ENCODE measurements at places on chromosomes 12 and 14.
A peak's percentile ranks its signal among the peaks of the same experiment; 100 is the strongest.

GRCh38 chr12:49529414-49529813, 9.4 kb upstream of the KCNH3 start:
- no peak for DNase-seq

- DNase-seq, result no peak
Observed at GRCh38 chr14:91029456-91030217, 30.8 kb downstream of the RPS6KA5 start.

DNA sequence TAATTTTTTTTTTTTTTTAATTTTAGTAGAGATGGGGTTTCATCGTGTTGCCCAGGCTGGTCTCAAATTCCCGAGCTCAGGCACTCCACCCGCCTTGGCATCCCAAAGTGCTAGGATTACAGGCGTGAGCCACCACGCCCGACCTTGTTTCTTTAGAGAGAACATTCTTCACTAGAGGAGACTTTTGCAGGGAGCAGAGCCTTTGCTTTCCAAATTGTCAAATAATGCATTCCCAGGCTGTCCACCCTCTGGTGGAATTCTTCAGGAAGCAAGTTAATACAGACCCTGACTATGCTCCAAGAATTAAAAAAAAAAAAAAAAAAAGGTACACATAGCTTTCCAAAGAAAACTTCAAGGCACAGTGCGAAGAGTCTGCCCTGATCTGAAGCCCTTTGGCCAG, 6.8 kb downstream of the ALDH1L2 start:
- no peak for DNase-seq

DNA sequence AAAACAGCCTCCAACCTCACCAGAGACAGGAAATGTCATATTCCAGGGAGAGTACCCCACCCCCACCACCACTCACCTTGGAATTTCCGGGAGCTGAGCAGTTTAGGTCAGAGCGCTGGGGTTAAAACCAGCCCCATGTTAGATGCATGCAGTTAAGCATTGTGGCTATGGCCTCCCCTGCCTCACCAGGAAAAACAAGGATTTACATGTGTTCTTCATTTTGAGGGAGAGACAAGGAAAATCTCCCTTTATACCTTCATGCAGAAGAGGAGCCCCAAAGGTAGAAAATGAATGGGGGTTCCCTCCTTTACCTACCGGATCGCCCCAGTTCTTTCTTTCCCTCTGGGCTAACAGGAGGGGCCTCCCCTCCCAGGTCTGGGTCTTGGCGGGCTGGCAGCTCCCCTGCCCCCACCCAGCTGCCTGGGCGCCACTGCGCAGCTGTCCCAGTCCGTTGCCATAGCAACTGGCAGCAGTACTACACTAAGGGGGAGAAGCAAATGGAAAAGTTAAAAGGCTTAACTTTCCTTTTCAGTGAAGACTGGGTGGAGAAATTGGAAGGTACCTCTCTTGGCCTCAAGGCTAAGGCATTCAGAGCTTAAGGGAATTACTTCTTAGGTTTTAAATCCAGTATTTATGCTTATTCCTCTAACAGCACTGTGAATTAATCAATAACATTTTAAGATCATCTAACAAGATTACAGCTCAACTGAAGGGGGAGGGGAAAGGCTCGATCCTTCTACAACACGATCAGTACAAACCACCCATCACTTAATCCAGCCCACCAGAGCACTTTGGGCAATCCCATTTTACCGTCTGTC, 20.5 kb downstream of the CBX5 start:
- DNase-seq, result no peak

DNA sequence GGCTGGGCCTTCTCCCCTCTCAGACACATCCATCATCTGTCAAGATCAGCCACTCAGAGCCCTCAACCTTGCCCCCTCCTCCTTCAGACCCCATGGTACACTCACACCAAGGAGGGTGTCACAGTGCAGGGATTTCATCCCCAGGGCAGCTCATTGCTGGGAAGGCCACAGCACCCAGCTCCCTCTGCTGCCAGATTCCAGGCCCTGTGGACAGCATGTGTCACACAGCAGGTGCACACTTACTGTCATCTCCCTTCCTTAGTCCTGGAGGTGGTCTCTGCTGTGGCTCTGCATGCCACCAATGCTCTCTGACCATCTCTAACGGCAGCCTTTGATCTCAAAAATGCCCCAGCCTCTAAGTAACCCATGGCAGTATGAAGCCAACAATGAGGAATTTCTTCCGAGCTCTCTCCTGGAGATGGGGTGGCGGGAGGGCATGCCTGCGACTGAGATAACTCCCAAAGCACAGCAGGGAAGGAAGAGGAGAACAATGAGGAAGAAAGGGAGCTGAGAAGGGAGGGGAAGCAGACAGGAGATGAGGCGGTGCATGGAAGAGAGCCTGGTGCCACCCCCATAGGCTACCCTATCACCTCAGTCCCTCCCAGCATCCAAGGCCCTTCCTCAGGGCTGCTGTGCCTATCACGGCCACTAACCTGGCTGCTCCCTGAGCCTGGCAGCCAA, 101.0 kb downstream of the SINHCAF start:
- peak; percentile 89 for DNase-seq

GRCh38 chr14:95174184-95174792, 17.0 kb upstream of the DICER1 start:
- DNase-seq, result no peak

DNA sequence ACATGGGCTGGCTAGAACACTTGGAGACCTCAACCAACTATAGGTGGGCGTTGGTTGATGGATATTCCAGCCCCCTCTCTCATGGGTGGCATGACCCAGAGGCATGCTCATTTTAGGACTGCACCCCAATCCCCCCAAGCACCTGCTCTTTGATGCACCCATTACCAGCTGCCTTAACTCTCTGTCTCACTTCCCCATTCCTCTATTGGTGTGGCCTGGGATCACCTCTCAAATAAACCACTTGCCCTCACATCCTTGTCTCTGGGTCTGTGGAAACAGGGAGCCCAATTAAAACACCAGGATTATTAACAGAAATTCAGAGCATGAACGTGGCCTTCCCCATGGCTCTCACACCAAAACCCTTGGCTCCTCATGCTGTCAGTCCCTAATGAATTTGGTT, 202.3 kb upstream of the NOS1 start:
- DNase-seq, result no peak

DNA sequence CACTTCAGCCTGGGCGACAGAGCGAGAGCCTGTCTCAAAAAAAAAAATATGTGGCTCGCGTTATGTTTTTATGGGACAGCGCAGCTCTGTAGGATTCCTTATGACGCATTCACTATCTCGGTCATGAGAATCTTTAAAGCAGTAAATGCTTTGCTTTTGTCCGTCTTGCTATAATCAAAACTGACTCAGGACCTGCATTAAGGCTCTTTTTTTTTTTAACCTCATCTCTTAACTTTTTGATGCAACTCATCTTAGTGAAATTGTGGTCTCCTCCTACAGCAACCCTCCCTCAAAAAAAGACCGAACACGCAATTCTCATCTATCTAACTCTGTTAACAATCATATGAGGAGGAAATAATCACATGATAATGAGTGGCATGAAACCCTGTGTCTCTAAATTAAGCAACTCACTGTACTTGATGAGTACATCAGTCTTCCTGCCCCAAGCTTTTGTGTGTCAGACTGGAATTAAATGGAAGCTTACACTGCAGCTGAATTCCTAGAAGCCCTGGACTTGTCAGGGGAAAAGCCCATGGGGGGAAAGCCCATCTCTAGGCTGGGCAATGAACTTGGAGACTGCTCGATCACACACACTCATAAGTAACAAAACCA, 4.3 kb downstream of the P2RX4 start:
- DNase-seq, result no peak

DNA sequence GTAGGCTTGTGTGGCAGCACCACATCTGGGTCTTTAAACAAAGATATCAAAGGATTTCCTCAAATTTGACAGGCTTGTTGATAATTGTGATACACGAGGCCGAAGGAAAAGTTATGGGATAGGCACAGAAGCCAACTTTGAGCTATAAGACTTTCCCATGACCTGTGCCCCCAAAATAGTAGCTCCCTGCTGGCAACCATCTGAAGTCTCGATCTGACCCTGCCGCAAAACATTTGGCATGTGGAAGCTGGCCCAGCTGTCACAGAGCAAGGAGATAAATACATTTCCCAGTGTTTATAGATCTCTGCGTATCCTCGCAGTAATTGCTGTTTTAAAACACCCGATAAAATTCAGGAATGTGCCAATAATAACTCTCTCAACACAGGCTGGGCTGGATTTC, 26.4 kb upstream of the RGS6 start:
- peak; percentile 79 for DNase-seq

DNA sequence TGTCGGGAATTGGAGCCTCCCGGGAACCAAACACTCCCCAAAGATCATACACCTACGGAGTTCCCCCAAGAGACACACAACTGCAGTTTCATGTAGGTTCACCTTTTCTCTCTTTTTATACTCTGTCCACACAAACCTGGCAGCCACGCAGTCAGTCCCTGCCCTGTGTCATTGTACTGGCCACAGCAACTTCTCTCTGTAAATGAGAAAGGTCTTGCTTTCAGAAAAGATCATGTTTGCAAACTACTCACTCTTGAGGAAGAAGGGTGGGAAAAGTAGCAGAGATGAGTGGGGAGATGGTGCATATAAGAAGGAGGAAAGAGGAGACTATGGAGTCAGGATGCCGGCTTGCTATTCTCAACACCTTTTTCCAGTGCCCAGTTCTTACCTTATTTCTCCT, 10.4 kb downstream of the ANG start:
- DNase-seq, result no peak

DNA sequence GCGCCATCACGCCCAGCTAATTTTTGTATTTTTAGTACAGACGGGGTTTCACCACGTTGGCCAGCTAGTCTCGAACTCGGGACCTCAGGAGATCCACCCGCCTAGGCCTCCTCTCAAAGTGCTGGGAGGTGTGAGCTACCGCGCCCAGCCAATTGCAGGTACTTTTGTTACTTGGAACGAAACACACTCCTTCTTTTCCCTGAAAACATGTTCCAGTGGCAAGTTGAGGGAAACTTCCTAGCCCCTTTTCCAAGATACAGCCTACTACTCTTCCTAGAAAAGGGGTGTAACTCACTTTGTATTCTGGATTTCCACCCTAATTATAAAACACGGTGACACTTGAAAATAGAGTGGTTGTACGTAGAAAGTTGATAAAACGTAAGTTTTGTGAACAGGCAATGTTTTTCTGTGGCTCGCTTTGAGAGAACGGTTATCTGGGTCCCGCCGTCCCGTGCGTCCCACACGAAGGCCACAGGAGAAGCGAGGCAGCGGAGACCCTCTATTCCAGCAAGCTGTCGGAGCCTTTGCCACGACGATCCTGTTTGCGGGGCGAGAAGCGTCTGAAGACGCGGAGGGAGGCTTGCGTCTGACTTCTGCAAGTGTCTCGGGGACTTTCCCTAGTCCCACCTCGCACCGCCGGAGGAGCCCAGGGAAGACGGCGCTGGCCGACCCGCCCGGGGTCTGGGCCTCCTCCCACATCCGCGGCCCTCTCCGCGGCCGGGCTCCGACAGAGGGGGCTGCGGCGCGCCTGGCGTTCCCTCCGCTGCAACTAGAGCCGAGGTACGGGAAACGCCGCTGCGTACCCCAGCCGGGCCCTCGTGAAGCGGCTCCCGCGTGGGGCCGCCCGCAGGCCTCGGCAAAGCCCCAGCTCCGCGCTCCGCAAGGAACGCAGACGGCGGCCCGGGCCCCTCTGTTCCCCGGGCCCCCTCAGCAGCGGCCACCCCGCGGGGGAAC, 745 bp downstream of the CDCA4 start:
- DNase-seq, result no peak

DNA sequence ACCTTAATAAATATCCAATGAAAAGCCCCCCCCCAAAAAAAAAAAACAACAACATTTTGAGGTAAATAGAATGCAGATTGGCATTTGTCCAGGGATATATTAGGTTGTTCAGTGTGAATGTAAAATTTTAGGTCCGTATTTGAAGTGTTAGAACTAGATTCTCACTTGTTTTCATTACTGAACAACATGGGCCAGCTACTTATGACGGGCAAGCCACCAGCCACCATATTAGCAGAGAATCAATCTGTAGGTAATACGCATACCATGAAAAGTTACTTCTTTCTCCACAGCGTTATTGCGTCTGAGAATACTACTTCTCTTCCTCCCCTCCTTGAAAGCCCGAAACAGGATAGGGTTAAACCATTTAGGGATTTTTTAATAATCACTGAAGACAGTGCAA, 5.4 kb downstream of the FLRT2 start:
- DNase-seq, result no peak

- DNase-seq, result no peak
Observed at GRCh38 chr12:112183141-112184021, 58.0 kb downstream of the TRAFD1 start.
